Fibroblast of skin of back (primary cell): ENCODE measurements at places on chromosomes 13 and 19.

- no peak for DNase-seq
Observed at GRCh38 chr13:103525530-103525929, 459.3 kb upstream of the SLC10A2 start.

GRCh38 chr13:78742659-78743058, 83.7 kb upstream of the OBI1 start:
- DNase-seq: no peak

GRCh38 chr13:39397226-39397895, 205.6 kb downstream of the LHFPL6 start:
- DNase-seq: no peak

- DNase-seq: peak; percentile 48
Observed at GRCh38 chr13:66425741-66426140, 804.4 kb downstream of the PCDH9 start.

- DNase-seq: peak; percentile 5
Observed at GRCh38 chr19:30214651-30215051, 157.5 kb upstream of the ZNF536 start.

GRCh38 chr19:1655987-1656608, 3.7 kb upstream of the TCF3 start:
- DNase-seq: no peak

- DNase-seq: peak; percentile 72
Observed at GRCh38 chr19:54287456-54287855, 6.5 kb upstream of the LILRB2 start.

- no peak for DNase-seq
Observed at GRCh38 chr13:68261105-68261504, 1031.0 kb upstream of the PCDH9 start.

DNA sequence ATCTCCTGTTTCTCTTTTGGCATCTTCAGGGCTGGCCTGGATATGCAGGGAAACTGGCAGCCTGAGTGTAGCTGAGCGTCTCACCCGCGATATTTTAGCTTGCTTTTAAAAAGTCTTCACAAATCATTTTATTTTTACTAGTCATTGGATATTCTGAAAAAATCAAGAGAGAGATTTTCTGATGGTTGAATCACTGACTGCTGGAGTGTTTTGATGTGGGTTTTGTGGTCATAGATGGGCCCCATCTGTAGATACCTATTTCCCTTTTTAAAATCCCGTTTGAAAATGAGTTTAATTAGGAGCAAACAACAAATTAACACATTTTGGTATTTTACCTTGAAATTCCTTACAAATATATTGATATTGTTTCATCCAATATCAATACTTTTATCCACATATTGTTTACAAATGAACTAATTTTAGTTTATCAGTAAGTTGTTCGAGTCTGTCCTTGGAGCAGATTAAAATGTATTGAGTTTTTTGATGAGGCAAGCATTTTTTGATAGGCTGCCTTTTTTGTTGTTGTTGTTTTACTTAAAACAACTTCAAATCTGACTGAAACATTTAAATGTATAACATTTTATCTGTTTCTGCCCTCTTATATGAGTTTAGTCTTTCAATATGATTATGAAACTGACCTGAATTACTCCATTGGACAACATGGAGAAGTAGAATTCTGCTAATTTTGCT, 21.5 kb upstream of the OXGR1 start:
- DNase-seq: no peak
